Stimulated activated CD8-positive, alpha-beta memory T cell treated with anti-CD3 and anti-CD28 coated beads, Interleukin-15, amount 100 ng/mL, for 24 hours (primary cell): ENCODE measurements at places on chromosomes 1 and 21.

GRCh38 chr1:225825078-225825477 is 15.2 kb downstream of the EPHX1 start:
- no peak for DNase-seq

DNA sequence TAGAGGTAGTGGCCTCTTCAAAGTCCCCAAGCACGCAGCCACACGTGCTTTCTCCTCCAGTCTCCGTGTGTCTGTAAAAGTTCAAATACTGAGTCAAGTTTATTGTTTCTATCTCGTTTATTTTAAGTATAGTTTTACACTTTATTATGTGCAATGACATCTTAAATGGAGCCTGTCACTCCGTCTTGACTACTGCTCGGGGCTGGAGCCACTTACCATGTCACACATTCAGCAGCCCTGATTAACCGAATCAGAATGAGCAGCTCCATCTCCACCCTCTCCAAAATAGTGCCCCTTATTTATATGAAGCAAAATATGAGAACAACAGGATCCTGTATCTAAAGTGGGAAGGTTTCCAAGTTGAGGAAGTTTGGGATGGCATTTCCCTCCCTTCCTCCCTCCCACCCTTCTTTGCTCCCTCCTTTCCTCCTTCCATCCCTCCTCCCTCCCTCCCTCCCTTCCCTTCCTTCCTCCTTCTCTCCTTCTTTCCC is 201.0 kb downstream of the PBX1 start:
- no peak for DNase-seq

DNA sequence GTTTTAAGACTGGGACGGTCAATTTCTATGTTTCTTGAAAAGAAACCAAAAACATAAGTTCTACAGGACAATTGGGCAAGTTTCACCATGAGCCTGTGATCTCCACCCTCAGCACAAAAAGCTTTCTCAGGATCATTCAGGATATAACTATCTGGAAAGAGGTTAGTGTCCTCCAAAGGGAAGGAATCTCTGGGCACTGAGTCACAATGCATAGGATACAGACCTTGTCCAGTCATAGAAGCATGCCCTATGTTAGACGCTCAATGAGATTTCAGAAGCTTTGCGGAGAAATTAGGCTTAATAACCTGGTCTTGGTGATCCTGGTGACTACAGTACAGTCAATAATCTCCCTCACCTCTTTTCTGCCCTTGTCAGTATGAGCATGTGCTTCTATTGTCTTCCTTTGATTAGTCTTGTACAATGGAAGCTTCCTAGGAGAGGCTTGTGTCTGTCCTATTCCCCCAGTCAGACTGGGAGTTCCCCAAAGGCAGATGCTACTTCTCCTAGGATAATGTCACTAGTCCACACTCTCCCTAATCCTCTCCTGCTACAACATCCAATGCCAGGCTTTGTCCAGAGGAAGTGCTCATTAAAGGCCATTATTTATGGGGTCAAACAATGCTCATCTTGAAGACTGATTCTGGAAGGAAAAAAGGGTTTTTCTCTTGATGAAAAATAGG is 97.4 kb downstream of the KCNH1 start:
- no peak for DNase-seq

DNA sequence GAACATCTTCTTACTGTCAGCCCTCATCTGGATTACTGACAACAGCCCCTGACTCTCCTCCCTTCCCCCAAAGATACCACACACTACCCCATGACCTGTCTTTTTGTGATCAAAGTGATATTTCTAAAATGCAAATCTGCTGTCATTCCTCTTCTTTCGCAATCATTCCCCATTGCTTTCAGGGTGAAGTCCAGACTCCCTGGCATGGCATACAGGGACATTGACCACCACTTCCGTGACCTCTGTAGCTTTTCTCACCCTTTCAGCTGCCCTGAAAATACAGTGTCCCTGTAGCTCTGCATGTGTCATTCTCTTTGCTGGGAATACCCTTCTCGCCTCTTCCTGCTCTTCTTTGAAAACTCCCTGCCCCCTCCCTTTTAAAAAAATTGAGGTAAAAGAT is 4.1 kb downstream of the SERINC2 start:
- no peak for DNase-seq

GRCh38 chr1:74703386-74704182 is 29.3 kb downstream of the CRYZ start:
- no peak for DNase-seq

GRCh38 chr1:156198831-156199349 is 5.0 kb downstream of the SLC25A44 start:
- DNase-seq, result no peak

- no peak for DNase-seq
Measured at GRCh38 chr1:197768014-197768805, 7.1 kb downstream of the DENND1B start.

DNA sequence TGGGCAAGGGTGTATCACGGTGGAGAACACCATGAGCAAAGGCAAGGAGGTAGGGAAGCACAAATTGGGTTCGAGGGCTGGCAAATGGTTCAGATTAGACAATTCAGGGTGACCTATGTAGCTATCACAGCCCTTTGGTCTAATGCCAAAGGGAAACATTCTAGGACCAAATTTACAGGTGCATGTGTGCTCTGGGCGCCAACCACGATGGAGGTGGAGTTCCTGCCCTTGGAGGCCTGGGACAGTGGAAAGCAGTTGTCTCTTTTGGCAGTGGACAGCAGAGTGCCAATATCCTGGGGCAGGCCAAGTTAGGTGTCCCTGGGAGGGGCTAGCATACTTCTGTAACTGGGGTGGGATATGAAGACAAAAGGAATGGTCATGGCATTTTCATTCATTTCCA is 40.1 kb downstream of the IGFN1 start:
- no peak for DNase-seq

- no peak for DNase-seq
Measured at GRCh38 chr1:198155253-198155652, 1.5 kb upstream of the NEK7 start.

DNA sequence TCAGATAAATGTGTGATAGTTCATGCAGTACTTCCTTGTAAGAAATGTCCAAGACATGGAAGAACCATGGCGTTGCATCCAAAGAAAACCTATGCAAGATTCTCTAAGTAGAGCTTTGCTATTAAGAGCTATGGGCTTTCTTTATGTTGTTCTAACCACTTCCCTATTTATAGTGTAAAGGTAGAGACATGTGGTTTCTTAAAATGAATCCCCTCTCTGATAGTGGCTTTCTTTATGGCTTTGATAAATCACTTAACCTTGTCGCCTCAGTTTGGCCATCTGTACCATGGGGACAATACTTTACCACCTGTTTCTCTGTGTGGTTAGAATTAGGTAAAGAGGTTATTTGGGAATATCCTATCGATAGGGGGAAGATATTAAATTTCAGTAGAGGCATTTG is 305.5 kb downstream of the NFIA start:
- DNase-seq, result no peak

- DNase-seq, result no peak
Measured at GRCh38 chr1:170377440-170377839, 154.5 kb upstream of the GORAB start.

DNA sequence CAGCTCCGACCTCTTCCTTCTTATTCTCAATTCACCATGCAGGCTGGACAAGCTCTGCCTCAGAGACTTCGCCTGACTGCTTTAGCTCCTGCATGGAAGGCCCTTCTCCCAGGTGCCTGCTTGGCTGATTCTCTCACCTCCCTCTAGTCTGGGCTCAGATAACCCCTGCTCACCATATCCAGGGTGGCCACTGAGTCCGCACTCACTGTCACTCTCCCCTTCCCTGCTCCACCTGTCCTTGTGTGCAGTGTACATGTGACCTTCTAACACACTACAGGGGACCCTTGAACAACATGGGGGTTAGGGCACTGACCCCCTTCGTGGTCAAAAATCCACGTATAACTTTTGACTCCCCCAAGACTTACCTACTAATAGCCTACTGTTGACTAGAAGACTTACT is 14.4 kb upstream of the GALNT2 start:
- no peak for DNase-seq

GRCh38 chr1:221169447-221169889 is 290.2 kb downstream of the HLX start:
- DNase-seq, result no peak

DNA sequence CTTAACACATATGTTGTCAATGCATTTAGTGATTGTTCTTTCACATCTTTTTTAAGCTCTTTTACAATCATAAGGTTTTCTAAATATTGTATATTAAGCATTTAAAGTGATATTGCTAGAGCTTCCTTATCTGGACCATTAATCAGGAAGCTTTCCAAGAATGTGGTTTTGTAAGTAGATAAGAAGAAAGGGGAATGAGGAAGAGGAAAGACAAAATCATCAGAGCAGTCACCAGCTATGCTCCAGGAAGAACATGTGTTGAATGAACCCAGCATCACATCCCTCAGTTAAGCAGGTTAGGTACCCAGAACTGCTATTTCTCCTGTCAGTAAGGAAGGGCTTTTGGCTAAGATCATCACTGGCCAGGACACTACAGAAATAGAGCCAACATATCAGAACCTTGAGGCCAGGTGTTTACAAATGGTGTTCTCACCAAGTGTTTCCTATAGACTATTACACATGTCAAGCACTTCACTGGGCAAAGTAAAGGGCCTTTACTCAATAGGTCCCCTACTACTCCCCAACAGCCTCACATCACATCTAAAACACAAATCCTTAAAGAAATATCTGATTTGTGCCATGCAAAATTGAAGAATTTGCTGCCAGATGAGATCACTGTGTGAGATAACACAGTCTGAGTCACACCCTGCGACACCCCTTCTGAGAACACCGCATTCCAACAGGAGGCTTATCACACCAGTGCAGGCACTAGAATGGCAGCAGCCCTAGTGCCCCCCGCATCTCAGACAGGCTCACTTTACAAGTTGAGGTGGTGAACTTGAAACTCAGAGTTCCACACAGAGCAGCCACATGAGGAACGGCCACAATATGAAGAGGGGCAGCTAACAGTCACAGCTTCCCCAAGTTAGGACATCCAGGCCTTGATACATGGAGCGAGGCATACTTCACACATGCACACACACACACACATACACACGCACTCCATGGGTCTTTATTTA is 1.8 kb upstream of the SPRR2A start:
- no peak for DNase-seq

DNA sequence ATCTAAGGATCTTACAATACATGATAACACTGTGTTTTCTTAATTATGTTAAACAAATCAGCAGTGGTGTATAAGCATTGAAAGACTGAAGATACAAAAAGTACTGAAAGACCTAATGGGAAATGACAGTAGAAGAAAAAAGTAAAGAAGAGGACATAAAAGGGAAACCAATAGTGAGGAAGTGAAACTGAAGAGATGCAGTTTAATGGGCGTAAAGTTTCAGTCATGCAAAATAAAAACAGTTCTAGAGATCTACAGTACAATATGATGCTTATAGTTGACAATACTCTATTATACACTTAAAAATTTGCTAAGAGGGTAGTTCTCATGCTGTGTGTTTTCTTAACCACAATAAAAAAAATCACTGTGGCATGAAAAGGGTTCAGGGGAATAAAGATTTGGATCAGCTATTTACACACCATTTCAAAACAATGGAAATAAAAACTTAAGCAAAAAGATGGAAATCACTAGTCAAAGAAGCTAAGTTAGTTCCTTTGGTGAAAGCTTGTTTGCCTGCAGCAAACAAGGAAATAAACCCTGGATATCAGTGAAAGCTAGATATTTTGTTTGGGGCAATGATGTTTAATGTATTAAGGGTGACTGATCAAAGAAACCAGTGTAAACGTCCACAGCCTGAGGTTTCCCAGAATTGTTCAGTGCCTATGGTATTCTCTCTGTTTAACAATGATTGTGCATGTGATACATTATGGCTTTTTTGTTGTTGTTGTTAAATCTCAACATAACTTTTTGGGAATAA is 1160.8 kb upstream of the ADGRL2 start:
- DNase-seq, result no peak

DNA sequence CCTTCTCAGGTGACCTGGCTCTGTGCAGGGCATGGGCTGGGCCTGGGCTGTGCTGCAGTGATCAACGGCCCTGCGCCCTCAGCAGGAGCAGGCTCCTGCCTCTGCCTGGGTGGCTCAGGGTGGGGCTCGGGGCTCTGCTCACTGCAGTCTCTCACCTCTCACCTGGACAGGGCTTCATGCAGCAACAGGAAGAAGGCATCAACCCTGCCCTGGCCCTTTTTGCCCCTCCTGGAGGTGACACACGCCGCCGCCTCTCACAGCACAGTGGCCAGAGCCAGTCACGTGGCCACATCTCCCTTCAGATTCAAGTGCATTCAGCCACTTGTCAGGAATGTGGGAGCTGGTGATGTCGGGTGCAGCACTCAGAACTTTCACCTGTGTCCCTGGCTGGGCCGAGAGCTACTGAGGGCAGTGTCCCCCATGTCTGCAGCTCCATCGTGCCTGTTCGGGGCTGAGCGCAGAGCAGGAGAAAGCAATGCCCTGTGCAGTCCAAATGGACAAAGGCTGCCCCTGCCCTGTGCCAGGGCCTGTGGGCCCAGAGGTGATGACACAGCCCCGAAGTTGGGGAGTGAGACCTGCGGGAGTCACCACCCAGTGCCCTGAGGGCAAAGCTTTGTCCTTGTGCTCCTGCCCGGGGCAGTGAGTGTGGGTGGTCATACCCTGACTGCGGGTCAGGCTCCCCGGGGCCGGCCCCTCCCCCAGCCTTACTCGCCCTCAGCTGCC is 314.0 kb downstream of the PTPRU start:
- no peak for DNase-seq

- DNase-seq, result no peak
Measured at GRCh38 chr1:14987829-14988603, 165.5 kb upstream of the TMEM51 start.

DNA sequence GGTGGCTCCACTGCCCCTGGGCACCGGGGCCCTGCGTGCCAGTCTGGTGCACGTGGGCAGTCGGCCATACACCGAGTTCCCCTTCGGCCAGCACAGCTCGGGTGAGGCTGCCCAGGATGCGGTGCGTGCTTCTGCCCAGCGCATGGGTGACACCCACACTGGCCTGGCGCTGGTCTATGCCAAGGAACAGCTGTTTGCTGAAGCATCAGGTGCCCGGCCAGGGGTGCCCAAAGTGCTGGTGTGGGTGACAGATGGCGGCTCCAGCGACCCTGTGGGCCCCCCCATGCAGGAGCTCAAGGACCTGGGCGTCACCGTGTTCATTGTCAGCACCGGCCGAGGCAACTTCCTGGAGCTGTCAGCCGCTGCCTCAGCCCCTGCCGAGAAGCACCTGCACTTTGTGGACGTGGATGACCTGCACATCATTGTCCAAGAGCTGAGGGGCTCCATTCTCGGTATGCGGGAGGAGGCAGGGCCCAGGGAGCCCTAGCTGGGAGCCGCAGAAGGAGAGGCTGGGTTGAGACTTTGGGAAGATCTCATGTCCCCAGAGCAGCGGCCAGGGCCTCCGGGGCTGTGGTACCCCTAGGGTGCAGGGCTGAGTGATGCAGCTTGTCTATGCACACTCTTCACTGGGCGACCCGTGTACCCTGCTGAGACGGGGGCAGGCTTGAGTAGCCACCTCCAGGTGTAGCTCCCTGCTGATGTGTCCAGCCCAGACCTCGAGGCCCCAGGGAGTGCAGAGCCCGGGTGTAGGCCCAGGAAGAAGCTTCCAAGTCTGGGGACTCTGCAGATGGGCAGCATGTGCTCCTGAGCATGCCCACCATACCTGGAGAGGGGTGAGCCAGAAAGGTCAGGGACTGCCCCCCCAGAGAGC is 1.8 kb downstream of the VWA1 start:
- DNase-seq, result no peak

- no peak for DNase-seq
Measured at GRCh38 chr21:33067457-33067856, 2.5 kb upstream of the OLIG1 start.

GRCh38 chr21:26422138-26422537 is 150.9 kb downstream of the CYYR1 start:
- no peak for DNase-seq
